ENCODE measurements at places on chromosomes 7 and 10.

GRCh38 chr10:106500925-106501525 lies 663.5 kb downstream of the SORCS1 start:
- peak; percentile 11 for DNase-seq

DNA sequence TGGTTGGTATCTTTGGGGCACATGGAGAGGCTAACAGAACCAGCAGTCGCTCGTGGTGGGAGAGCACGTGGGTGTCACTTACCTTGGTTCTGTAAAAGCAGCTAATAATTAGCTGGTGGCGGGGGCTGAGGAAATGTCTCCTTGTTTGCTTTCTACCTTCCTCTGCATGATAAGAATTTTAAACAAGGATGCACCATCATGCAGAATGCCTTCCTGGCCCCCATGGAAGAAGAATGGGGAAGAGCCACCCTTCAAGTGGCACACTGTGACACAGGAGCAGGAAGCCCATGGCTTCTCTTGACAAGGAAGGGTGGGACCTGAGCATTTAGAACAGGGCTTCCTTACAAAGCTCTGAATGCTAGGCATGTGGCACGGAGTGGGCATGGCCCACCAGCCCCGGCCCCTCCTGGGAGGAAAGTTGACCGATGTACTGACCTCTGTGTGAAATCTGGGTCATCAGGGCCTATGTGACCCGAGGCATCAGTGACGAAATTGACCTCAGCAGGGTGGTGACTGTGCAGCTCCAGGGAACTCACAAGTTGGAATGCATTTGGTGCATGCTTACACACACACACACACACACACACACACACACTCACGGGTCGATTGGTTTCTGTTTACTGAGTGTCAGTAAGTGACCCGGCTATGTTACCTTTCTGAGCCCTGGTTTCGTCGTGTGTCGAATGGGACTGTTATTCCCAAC lies 116.9 kb upstream of the ANLN start:
- DNase-seq, result peak; percentile 37

DNA sequence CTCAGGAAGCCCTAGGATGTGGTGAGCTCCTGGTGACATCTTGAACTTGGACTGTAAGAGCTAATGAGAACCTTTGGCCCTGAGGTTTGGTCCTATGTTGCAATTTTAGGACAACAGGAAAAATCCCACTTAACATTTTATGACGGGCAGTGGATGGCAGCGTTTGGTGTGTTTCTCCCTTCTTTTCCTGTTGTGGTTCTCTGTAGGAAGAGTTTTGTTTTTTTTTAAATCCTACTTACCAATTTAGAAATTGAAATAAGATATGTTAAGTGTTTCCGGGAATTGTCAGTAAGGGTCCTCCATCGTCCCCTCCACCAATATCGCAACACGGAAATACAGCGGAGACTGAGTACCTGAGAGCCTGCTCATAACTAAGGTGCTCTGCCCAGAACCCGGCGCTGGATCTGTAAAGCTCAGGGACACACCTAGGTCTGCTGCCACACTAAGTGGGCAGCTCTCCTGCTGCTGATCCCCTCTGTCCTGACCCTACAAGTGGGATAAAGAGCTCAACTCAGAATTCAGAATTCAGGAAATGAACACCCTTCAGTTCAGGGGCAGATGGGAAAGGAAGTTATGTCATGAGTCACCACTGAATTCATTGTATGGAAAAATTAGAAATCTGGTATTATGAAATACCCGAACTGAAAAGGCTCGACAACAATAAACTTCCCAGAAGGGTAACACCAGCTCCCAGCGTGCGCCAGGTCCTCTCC lies 9.1 kb upstream of the PROSER2 start:
- peak; percentile 59 for DNase-seq

- DNase-seq, result no peak
Measured at GRCh38 chr10:84294766-84295447, 33.5 kb upstream of the CCSER2 start.

- DNase-seq, result no peak
Measured at GRCh38 chr7:157301610-157302120, 35.1 kb upstream of the DNAJB6 start.

- peak; percentile 26 for DNase-seq
Measured at GRCh38 chr10:5840314-5841307, 27.4 kb upstream of the GDI2 start.

DNA sequence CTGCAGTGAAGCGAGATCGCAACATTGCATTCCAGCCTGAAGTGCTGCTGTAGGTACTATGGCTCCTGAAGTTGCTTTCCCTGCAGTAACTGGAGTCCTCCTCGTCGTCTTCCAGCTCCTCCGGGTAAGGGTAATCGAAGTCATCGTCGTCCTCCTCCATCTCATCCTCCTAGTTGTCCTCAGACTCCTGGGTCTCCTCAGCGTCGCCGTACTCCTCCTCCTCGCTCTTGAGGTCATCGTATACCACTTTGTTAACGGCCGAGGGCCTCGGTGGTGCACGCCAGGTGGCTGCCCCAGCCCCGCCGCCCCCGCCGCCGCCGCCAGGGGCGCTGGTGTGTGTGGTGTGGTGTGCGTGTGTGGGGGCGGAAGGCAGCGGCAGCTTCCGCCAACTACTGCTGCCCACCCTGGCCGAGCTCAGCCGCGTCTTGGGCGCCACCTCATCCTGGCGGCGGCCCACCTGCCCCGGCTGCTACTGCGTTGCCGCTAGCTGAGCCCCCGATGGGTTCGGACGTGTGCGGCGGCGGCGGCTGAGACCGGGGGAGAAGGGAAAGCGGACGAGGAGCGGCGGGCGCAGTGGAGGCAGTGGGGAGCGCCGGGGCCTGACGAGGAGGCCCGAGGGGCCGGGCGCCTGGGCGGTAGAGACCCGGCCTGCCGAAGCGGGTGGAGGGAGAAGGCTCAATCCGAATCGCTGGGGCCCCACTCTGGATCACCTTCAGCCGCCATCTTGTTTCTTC lies 11.8 kb upstream of the ACBD5 start:
- peak; percentile 57 for DNase-seq

GRCh38 chr10:122703483-122704448 lies 4.1 kb upstream of the C10orf120 start:
- peak; percentile 53 for DNase-seq

DNA sequence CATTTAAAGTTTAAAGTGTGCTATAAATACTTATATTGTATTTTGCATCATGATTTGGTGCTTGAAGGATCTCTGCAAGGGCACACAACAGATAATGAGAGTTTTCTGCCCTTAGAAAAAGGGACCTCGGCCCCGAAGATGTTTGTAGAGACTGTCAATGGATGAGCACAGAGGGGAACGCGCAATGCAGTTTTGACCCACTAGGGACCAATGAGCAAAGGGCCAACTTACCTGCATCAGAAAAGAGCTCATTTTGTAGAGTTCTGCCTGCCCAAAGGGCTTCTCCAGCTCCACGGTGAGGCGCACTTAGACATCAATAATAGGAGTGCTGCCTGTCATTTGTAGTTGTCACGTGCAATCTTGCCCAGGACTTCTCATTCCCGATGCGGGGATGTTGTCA lies 91.1 kb downstream of the BUB3 start:
- no peak for DNase-seq

GRCh38 chr10:78516756-78517155 lies 483.1 kb downstream of the RPS24 start:
- DNase-seq, result no peak

All from iris pigment epithelial cell (primary cell).